Stimulated activated CD4-positive, alpha-beta T cell treated with anti-CD3 and anti-CD28 coated beads, Interleukin-1b, Interleukin-23, amount 100 ng/mL, for 1 hour (primary cell): ENCODE measurements at places on chromosomes 3 and 15.
A peak's percentile ranks its signal among the peaks of the same experiment; 100 is the strongest.

DNA sequence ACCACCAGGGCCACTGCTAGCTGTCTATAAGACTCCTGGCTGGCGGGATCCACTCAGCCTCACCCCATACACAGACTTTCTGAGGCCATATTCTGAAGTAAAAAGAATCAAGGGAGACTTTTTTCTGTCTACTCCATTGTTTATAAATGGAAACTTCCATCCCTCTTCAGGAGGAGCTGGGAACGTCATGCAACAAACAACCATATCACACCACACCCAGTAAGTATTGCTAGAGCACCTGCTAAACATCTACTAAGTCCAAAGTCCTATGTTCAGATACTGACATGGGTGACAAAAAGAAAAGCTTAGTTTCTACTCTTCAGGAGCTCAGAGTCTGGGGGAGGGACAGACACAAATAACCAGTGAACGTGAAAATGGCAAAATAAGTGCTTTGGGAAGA, 324.8 kb upstream of the ONECUT1 start:
- DNase-seq, result no peak

GRCh38 chr3:184574515-184575417, 13.2 kb downstream of the EPHB3 start:
- no peak for DNase-seq

DNA sequence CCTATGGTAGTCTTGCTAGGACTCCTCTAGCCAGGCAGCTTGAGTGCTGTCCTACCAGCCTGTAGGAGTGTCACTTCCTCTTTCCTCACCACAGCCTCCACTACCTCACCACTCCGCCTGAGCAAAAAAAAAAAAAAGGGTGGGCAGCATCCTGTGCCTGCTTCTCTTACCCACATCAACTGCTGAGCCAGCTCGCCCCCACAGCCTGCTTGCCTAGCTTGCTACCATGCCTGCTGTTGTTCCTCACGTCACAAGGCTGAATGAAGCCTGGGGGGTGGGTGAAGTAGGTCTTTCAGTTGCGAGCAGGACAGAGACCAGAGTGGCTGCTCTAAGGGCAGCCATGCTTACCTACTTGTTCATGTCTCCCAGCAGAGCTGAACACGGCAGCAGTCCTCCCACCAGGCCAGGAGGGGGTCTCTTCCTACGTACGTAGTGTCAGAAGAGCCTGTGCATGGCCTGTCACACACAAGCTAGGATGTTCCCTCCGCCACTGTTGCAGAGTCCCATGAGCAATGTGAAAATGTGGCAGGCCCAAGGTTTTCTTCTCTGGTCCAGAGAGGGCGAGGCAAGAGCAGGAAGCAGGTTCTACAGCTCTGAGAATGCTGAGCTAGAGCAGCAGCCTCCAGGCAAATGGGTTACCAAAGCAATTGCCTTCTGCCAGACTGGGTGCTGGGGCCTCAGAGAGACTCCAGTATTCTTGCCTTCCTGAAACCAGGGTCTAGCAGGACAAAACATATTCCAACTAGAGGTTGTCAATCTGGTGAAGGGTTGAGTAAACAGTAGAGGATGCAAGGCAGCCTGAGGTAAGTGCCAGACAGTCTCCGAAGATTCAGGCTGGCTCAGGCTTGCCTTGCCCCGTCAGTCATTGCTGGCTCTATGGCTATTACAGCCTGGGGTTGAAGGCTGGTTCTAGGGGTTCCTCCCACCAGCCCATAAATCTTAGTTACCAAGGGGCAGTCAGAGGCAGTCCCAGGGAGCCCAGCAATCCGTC, 8.1 kb downstream of the PPM1M start:
- DNase-seq, result no peak

DNA sequence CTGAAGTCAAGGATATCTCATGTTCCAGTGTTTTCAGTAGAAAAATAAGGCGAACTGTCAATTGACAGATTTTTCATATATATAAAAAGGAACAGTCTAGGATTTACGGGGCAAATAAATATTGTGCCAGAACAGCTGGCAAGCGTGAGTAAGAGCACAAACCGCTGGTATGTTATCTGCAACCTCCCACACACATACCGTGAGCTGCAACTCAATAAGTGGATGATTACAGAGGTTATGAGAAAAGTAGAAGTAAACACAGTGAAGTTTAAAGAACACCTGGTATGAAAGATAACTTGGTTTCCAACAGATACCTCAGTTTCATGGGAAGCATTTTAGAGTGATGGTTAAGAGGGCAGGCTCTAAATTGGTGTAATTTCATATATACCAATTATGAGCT, 733.4 kb downstream of the TUSC7 start:
- no peak for DNase-seq

- no peak for DNase-seq
These were observed 2.2 kb upstream of the CPEB1 start for GRCh38 chr15:82649226-82649999.

- DNase-seq, result no peak
These were observed 20.2 kb upstream of the PARP14 start for GRCh38 chr3:122660297-122660974.

DNA sequence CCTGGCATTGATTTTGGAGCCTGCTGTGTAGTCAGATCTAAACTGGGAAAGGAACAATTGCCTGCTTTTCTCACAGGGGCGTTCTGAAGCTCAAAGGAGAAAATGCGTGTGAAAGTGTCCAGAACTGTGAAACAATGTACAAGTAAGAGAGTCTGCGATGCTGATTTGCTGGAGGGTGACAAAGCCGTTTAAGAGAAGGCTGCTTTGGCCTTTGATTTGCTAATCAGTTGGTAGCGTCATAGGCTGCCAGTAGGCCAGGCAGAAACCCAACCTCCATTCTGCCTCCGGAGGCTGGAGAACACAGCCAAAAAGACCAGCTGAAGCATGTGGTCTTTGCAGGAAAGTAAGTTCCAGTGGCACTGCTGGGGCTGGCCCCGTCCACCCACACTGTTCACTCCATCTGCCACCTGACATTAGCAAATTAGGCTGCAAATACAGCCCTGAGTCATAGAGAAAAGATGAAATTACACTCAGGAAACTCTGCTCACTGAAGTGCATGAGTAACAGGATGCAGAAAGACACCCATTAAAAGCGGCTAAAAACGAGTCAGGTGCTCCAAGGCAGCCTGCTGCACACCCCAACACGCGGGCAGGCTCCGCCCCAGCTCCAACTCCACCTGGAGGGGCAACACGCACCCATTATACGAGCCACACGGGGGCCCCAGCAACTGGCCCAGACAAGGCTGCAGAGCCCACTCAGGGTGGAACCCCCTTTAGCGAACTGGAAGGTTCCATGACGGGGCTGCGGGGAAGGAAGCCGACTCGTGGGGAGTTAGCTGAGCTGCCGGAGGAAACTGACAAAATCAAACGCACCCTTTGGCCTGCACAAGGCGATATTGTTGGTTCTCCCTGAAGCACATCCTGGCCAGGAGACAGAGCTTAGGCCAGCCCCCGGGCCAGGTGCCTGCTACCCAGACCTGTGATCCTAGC, 31.6 kb downstream of the ZDHHC19 start:
- DNase-seq, result peak; percentile 47

GRCh38 chr3:16241225-16241624, 23.5 kb downstream of the DPH3 start:
- DNase-seq, result no peak

DNA sequence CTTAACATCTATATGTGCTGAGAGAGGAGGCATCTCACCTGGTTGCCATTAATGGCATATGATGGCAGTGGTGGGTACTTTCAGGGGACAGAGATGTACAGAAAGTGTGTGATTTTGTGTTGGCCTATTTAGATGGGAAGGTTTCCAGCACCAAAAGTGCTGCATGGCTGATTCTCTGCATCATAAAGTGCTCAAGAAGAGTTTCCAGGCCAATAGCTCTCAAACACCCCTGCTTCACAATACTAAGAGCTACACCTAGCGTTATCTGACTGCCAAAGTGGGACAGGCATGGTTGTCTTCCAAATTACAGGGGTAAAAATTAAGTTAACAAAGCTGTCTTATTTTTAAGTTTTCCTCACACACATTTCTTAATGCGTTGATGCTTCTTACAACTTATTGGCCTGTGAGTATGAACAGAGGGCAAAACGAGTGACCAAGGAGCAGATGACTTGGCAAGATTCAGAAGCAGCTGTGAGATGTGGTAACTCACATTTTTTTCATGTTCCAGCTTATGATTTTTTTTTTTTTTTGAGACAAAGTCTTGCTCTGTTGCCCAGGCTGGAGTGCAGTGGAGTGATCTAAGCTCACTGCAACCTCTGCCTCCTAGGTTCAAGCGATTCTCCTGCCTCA, 41.4 kb upstream of the VEPH1 start:
- DNase-seq, result no peak

- no peak for DNase-seq
These were observed 23.7 kb upstream of the SFMBT1 start for GRCh38 chr3:53069422-53070068.

DNA sequence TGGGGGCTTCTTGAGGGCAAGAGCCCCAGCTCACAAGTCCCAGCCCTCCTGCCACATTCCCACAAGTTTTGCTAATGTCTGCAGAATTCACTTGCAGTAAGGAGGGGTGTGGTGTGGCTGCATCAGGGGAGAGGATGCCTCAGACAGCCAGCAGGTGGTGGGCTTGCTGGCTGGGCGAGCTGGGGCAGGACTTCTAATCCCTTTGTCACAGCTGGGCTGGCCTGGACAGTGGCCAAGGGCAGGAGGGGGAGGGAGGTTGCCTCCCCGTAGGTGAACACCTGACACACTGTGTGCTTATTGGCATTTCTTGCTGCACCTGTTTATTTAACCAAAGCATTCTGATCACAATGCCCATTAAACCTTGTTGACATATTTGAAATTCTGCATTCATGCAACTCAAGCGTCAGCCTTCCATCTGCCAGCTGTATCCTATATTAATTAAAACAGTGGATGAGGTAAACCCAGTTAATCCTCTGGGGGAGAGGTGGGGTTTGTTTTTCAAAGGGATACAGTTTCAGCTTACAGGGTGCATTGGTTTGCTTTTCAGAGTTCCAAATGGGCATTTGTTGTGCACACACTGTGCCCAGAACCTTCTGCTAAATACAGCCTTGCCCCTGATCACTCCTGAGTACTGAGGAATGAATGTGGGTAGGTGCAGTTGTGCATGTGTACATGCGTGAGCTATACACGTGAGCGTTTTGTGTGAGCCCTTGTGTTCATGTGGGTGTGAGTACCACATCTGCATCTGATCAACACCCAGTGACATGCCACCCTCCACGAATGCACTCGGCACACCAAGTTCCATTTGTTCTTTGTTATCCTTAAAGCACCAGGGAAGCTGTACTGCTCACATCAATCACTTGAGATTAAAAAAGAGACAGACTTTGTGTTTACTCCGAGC, 268.7 kb downstream of the XXYLT1 start:
- DNase-seq, result no peak

DNA sequence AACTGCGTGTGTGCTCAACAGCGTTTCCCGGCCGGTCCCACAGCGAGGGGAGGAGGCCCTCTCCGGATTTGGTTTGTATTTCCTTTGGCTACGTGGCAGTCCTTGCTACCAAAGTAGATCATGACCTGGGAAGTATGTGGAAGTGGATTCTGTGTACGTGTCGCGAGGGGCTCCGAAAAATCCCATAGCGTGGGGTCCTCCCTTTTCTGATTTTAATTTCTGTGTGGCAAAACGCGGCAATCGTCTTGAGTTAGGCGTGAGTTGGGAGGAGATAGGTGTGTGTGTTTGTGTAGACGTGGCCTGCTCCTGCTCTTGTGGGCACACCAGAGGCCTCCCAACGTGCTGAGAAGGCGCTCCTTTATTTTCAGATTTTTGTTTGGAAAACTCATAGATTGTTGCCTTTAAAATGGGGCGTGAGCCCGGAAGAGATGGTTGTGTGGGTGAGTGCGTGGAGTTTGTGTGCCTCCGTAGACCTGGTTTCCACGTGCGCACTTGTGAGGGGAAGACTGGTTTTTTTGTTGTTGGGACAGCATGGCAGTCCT, 1.2 kb downstream of the TRIM71 start:
- no peak for DNase-seq

DNA sequence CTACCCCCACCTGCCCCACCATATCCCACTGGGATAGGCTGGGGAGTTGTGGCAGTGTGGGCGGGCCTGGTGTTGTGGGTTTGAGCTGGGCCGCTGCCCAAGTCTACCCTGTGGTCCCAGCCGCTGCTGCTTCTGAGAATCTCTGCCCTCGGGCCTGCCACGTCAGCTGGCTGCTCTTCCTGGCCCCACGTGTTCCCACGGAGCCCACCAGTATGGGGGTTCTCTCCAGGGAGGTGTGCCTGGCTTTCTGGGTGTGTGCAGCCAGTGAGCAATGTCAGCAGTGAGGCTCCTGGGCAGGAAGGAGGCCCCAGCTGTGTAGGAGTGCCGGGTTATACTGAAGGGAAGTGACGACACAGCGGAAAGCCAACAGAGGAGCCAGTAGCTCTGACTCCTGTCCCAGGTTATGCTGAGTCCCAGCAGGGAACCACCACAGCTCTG, 10.5 kb downstream of the GNAI2 start:
- peak; percentile 50 for DNase-seq

- DNase-seq, result no peak
These were observed 682.1 kb downstream of the MECOM start for GRCh38 chr3:168981396-168981795.

- no peak for DNase-seq
These were observed 254.5 kb upstream of the SOX2 start for GRCh38 chr3:181457190-181457589.

- DNase-seq, result no peak
These were observed 62.6 kb downstream of the SLC7A14 start for GRCh38 chr3:170523248-170523647.

GRCh38 chr3:185250247-185250646, 3.6 kb downstream of the EHHADH start:
- DNase-seq, result no peak

DNA sequence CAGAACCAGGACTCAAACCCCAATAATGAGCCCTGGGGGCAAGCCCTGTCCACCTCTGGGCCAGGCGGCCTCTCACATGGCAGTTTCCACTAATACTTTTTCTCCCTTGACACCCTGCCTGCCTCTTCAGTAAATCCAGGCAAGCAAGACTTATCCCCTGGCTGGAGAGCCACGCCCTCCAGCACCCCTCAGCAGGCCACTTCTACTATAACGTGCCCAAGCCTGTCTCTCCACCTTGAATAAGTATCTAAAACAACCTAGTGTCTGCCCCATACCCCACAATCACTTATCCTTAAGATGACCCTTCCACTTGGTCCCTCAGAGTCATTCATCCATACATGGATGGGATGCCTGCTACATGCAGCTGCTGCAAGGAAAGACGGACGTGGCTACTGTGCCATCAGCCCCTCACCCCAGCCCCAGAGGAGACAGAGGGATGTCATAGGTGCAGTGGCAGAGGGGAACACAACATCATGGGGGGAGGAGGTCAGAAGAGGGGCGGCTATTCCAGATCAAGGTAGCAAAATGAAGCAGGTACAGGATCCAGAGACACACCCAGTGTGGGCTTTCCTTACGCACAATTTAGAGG, 63.4 kb downstream of the LRIG1 start:
- DNase-seq, result no peak

DNA sequence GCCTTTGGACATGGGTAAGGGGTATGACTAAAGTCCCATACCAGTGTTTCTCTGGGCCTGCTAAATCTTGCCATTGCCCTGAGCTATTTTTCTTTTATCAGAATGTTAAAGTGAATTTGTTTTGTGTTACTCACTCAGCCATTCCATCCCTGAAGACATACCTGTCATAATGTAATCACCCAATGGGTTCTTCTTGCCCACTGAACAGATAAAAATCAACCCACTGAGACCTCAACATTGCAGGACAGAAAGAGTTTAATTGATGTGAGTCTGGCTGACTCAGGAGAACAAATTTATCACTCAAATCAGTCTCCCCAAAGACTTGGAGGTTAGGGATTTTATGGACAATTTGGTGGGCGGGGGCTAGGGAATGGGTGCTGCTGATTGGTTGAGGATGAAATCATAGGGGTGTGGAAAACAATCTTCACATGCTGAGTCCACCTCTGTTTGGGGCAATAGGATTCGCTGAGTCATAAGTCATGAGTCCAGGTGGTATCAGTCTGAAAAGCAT, 47.4 kb downstream of the ILDR1 start:
- no peak for DNase-seq

- DNase-seq, result no peak
These were observed 355.4 kb downstream of the FGF12 start for GRCh38 chr3:192371870-192372400.
